SJCRH30 (cell line): ENCODE measurements at places on chromosomes 7 and 10.

GRCh38 chr10:119428789-119429188 is 113.7 kb downstream of the RGS10 start:
- DNase-seq: peak; percentile 49

DNA sequence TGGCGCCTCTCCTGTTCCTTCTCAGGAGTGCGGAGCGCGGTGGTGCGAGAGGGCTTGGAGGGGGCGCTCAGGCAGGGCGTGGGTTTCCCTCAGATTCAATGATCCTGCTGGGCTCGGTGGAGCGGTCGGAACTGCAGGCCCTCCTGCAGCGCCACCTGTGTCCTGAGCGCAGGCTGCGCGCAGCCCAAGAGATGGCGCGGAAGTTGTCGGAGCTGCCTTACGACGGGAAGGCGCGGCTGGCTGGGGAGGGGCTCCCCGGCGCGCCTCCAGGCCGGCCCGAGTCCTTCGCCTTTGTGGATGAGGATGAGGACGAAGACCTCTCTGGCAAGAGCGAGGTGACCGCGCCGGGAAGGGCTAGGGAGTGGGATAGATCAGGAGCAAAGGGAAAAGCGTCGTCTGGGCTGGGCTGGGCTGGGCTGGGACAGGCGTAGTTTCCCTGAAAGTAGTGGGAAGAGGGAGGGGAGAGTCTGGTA is 17.0 kb downstream of the FAM131B start:
- DNase-seq: no peak

GRCh38 chr7:150631866-150632864 is at the start of gene GIMAP6:
GIMAP6 (minus strand) TSS chr7:150632385; CDS start chr7:150630142, 2,243 bp downstream.
- DNase-seq: no peak

DNA sequence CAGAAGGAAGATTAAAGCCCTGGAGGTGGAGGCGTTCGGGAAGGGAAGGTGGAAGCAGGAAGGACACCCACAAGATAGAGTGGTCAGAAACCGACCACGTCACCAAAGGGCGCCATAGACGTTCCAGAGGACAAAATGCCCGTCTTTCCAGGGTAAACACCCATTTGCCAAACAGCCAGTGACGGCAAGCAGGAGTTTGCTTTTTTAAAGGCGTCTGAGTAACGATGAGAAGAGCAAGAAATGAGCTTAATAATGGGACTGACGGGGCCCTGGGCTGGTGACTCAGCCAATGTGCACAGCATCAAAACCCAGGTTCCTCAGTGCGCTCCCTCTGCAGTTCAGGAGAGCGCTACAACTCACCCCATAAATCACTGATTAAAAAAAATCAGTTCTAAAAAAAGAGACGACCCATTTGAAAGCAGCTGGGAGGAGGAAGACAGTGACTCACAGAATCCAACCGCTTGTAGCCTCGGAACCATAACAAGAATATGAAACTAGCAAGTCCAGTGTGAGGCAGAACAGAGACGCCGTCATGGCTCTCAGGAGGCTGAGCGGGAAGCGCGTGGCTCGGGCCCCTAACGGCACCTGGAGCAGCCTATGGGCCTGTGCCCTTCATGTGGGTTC is 5.9 kb downstream of the DIP2C start:
- no peak for DNase-seq

- DNase-seq: no peak
Measured at GRCh38 chr7:157022681-157023588, 12.5 kb upstream of the MNX1 start.

DNA sequence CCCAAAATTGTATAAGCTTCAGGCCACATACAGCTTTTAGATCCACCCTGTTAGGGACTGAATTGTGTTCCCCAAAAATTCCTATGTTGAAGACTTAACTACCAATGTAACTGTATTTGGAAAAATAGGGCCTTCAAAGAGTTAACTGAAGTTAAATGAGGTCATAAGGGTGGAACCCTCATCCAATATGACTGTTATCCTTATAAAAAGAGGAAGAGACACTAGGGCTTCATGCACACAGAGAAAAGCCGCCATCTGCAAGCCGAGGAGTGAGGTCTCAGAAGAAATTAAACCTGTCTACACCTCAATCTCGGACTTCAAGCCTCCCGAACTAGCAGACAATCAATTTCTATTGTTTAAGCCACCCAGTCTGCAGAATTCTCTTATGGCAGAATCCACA is 317.9 kb upstream of the NFE2L3 start:
- DNase-seq: no peak
